ENCODE measurements at places on chromosomes 2 and 18. TPM values are rescaled to one million over a fixed set of nuclear protein-coding genes. Genes with fewer than 3 reads are reported as not detected.

DNA sequence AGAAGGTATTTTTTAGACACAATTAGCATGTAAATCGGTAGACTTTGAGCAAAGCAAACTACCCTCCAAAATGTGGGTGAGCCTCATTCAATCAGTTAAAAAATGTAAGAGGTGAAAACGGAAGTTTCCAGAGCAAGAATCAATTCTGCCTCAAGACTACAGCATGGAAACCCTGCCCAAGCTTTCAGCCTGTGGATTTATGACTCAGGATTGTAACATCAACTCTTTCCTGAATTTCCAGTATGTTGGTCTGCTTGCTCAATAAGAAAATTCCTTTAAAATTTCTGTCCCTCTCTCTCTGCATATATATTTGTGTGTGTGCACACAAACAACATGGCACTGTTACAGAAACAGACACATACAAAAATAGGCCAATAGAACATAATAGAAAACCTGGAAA, 228.6 kb upstream of the DOK6 start:
- H3K4me3 ChIP-seq, result no peak overlapping the region
- no peak for DNase-seq
- H3K27me3 ChIP-seq, result no peaks in the 10 kb centered on the region
- H3K27ac ChIP-seq, result no peak overlapping the region
- H3K4me1 ChIP-seq, result no peaks in the 10 kb centered on the region

The NEDD4L gene
- total RNA-seq, result 10.5 TPM

The CEBPZ gene
- total RNA-seq, result 102 TPM

- DNase-seq, result no peak
- peaks cover 2% of the 10 kb centered on the region for H3K36me3 ChIP-seq
- H3K27me3 ChIP-seq, result no peaks in the 10 kb centered on the region
- H3K4me3 ChIP-seq, result no peak overlapping the region
- no peak overlapping the region for H3K27ac ChIP-seq
Measured at GRCh38 chr2:66888791-66889631, 454.1 kb downstream of the MEIS1 start.

- H3K4me1 ChIP-seq, result peaks cover 32% of the 10 kb centered on the region
- H3K4me3 ChIP-seq, result no peak overlapping the region
- no peaks in the 10 kb centered on the region for H3K27me3 ChIP-seq
- H3K36me3 ChIP-seq, result peaks cover 36% of the 10 kb centered on the region
- no peak overlapping the region for H3K27ac ChIP-seq
Measured at GRCh38 chr2:241741016-241741415, 6.6 kb downstream of the D2HGDH start.

The UGT1A7 gene
- total RNA-seq, result not detected

The COL4A4 gene
- total RNA-seq, result not detected

- no peak for DNase-seq
- H3K27ac ChIP-seq, result no peak overlapping the region
- H3K4me3 ChIP-seq, result no peak overlapping the region
- H3K4me1 ChIP-seq, result no peaks in the 10 kb centered on the region
- no peaks in the 10 kb centered on the region for H3K27me3 ChIP-seq
Measured at GRCh38 chr2:150626934-150627411, 139.5 kb upstream of the RND3 start.

DNA sequence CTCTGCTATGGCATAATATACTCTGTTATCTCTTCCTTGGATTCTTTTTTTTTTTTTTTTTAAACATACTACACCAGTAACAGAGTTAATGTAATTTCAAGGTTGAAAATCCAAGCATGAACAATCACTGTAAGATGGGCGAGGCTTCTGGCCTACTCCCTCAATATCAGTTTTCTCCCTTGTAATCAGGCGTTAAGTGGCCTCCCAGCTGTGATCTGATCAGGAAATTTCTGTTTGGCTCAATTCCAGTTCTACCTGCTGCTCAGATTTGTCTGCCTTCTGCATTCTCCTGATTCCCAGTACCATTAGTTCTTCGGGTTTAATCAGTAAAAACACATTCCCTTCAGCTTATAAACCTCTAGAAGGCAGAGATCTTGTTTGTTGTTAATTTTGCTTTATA, 18.6 kb downstream of the PRKD3 start:
- no peaks in the 10 kb centered on the region for H3K27me3 ChIP-seq
- peaks cover 49% of the 10 kb centered on the region for H3K4me1 ChIP-seq
- no peak overlapping the region for H3K27ac ChIP-seq
- H3K36me3 ChIP-seq, result peaks cover 19% of the 10 kb centered on the region
- DNase-seq, result no peak

DNA sequence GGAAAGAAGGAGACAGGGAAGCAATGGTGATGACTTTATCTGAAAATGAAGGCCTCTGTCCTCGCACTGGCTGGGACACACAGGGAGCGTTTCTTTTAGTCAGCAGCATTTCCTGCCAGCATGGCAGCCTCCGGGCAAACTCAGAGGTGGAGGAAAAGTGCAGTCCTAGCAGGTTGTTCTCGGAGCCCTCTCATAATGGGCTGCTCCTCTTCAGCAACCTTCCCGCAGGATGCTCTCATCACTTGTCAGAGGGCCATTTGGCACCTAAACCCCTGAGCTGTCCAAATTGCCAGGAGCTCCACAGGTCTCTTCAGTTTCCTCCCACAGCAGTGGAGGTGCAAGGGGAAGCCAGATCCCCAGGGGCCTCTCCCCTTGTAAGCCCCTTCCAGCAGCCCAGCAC, 6.2 kb downstream of the STK39 start:
- peaks cover 37% of the 10 kb centered on the region for H3K4me1 ChIP-seq
- DNase-seq, result no peak
- H3K36me3 ChIP-seq, result peaks cover 24% of the 10 kb centered on the region
- no peak overlapping the region for H3K27ac ChIP-seq

- H3K27me3 ChIP-seq, result no peaks in the 10 kb centered on the region
- H3K27ac ChIP-seq, result no peak overlapping the region
- H3K4me3 ChIP-seq, result no peak overlapping the region
- no peak for DNase-seq
Measured at GRCh38 chr2:37975808-37976207, 50.7 kb downstream of the RMDN2 start.

GRCh38 chr2:155377266-155377680, 678.8 kb downstream of the KCNJ3 start:
- no peak overlapping the region for H3K27ac ChIP-seq
- no peak for DNase-seq
- no peak overlapping the region for H3K4me3 ChIP-seq

GRCh38 chr2:65528241-65528574, 95.8 kb upstream of the SPRED2 start:
- no peak for DNase-seq
- no peaks in the 10 kb centered on the region for H3K36me3 ChIP-seq
- H3K27me3 ChIP-seq, result peaks cover 8% of the 10 kb centered on the region

The HNMT gene
- total RNA-seq, result not detected

Data from activated naive CD8-positive, alpha-beta T cell treated with anti-CD3 and anti-CD28 coated beads for 36 hours (primary cell).